ENCODE measurements at places on chromosomes 2 and 18.

DNA sequence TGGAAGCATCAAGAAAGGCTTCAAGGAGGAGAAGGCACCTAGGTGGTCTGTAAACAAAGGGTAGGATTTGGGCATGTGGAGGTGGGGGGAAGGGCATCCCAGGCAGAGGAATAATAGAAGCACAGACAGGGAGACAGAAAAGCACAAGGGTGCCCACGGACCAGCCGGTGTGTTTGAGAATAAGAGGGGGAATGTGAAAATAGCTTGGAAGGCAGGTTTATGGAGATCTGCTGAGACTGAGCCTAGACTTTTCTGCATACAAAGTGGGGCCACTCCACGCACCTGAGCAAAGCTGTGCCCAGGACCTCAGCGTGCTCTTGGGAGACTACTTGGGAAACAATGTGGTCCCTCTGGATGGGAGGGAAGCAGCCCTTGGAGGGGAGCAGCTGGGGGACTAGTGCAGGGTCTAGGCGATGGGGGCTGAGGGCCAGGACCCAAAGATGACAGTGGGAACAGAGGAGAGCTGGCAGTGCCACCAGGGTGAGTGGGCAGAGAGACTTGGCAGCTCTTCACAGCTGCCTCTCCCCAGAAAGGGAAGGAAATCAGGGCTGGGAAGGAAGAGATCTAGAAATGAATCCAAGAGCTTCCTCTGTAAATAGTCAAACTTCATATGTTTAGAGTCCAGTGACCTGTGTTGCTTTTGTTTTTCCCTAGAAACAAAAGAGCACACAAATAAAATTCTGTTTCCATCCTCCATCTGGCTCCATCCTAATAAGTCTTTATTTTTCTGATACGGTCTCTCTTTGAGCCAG is 110.7 kb upstream of the SMAD7 start:
- DNase-seq = no peak

DNA sequence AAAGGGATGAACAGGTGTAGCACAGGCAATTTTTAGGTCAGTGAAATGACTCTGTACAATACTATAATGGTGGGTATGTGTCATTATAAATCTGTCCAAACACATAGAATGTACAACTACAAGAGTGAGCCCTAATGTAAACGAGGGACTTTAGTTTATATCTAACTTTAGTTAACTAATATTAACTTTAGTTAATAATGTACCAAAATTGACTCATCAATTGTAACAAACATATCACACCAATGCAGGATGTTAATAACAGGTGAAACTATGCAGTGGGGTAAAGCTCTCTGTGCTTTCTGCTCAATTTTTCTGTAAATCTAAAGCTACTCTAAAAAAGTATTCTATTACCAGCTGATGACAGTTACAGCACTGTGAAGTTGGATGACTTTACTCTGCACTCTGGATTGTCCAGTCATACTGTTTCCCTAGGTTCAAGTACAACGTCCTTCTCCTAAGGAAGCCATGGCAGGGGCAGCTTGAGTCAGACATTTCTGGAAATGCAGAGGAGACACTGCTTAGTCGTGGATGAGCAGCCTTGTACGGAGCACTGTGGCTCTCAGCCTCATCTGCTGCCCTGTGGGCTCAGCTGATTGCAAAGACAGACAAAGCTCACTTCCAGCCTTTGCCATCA is 26.1 kb downstream of the TGFA start:
- DNase-seq = no peak

GRCh38 chr2:239201884-239202283 is 198.9 kb downstream of the HDAC4 start:
- DNase-seq = no peak

GRCh38 chr2:83233326-83233725 is 1225.8 kb downstream of the SUCLG1 start:
- DNase-seq = no peak

DNA sequence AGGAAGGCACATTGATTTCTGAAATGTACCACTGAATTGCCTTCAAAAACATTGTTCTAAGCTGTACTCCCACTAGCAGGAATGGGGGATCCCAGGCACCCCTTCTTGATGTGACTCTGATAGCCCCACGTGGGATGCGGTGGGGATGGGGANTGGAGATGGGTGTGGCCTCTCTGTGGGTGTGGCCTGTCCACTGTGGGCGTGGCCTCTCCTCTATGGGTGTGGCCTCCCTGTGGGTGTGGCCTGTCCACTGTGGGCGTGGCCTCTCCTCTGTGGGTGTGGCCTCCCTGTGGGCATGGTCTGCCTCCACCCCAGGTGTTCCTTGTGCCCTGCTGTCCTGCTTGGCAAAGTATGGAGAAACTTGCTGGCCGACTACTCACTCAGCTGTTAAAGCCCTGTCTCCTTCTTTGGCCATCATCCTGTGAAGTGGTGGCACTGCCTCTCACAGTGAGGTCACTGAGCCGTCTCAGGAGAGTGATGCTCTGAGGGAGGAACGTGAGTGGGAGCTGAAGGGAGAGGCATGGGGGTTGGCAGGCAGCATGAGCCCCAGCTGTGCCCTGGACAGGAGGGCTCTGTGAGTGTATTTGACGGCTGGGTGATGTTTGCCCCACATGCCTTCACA is 6.7 kb upstream of the PARD6G start:
- no peak for DNase-seq

DNA sequence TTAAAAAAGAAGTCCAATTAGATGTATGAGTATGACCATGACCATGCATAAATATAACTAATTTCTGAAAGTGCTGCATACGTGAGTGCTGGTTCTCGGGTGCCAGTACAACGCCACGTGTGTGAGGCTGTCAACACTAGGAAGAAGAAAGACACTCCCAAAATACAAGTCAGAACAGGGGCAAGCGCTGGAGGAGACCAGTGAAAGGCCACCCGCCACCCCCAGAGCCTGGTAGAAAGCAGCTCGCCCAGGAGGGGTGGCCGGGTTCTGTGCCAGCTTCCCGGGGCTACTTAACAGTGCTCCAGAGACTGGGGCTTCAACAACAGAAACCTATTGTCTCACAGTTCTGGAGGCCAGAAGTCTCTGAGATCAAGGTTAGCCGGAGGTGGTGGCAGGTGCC is 147.6 kb downstream of the RTP5 start:
- DNase-seq = no peak

DNA sequence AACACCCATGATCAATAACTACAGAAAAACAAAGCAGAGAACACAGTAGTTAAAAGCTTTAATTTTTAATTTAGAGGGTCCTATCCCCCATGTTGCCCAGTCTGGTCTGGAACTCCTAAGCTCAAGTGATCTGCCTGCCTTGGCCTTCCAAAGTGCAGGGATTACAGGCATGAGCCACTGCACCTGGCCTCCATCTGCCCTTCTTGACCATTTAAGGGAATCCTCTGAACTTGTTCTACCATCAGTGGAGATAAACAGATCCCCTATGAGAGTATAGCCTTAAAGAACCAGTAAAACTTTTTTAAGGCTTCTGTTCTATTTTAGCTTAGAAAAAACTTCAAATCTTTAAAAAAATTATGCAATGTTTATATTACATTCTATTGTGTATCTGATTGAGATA is 13.5 kb upstream of the ATP5MC3 start:
- no peak for DNase-seq

DNA sequence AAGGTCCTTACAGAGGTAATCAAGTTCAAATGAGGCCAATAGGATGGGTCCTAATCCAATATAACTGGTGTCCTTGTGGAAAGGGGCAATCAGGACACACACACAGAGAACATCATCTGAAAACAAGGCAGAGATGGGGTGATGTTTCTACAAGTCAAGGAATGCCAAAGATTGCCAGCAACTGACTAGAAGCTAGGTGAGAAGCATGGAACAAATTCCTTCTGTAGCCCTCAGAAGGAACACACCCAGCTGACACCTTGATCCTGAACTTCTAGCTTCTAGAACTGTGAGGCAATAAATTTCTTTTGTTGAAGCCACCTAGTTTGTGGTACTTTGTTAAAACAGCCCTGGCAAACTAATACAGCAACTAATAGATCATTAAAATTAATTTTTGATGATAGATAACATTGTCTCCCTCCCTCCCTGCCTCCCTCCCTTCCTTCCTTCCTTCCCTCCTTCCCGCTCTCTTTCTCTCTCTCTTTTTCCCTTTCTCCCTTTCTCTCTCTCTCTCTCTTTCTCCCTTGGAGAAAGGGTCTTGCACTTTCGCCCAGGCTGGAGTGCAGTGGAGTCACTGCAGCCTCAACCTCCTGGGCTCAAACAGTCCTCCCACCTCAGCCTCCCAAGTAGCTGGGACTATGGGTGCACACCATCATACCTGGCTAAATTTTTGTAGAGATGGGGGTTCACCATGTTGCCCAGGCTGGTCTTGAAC is 10.3 kb upstream of the CD8A start:
- no peak for DNase-seq

All from activated CD8-positive, alpha-beta memory T cell treated with anti-CD3 and anti-CD28 coated beads for 4 hours (primary cell).